ENCODE measurements at places on chromosomes 1 and 21. TPM values are rescaled to one million over a fixed set of nuclear protein-coding genes. Genes with fewer than 3 reads are reported as not detected.

The MX2 gene
- 1.1 TPM for total RNA-seq

The OR10Z1 gene
- not detected for total RNA-seq

The KISS1 gene
- total RNA-seq, result 7.0 TPM

The ADAMTSL4 gene
- total RNA-seq, result 13.1 TPM

The INAVA gene
- 5.7 TPM for total RNA-seq

The FCER1G gene
- total RNA-seq, result 14.9 TPM

The THEMIS2 gene
- 7.4 TPM for total RNA-seq

The HES5 gene
- total RNA-seq, result 13.1 TPM

The PLD5 gene
- total RNA-seq, result 11.5 TPM

The OR6K3 gene
- total RNA-seq, result not detected

Measured in spinal cord (tissue), 10 donors.